Stimulated activated CD8-positive, alpha-beta memory T cell treated with anti-CD3 and anti-CD28 coated beads, Interleukin-2, amount 100 ng/mL, for 1 hour (primary cell): ENCODE measurements at places on chromosomes 2 and 18.

DNA sequence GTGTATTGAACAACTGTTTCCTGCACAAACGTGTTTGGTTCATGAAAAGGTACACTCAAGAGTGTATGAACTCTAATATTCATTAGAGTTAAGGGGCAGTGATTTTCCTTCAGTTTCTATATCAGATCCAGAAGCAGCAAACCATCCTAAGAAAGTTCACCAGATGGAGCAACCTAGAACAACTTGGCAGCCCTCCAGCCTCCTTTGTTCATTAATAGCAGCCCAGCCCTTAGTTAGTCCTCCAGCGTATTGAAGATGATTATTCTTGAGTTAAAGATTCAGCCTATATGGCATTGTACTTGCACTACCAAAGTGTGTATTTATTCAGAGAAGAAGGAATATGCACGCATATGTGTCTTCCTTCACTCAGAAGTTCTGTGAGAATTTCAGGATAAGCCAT lies 365.5 kb downstream of the SETBP1 start:
- no peak for DNase-seq

DNA sequence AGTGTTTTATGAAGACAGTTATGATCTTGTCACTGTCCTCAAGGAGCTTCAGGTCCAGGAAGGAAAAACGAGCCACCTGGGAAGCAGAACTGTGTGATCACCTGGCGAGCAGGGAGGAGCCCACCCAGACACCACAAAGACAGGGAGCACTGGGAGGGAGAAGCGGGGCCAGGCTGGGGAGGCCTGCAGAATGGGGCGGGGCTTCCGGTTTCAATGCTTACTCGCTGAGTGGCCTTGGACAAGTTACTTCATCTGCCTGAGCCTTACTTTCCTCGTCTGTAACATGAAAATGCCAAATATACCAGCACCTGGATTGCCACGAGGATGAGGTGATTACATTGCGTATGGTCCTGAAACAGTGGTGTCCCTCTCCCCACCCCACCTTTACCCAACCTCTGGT lies 227.5 kb downstream of the ANKRD30B start:
- no peak for DNase-seq

DNA sequence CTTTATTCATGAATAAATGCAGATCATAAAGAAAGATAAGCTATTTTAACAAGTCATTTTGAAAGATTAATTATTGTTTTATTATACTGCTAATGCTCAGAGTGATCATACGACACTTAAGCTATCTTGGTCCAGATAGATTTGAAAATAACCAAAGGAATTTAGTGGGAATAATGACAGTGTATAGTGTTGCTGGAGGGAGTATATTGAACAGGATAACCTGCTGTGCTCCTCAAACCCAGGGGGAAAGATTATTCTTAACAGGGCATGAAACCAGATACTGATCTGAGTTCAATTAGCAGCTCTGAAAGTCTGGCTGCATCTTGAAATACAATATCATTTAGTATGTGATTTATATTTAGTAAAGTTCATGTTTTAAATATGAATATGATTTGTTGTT lies 216.3 kb upstream of the ITGA4 start:
- no peak for DNase-seq

DNA sequence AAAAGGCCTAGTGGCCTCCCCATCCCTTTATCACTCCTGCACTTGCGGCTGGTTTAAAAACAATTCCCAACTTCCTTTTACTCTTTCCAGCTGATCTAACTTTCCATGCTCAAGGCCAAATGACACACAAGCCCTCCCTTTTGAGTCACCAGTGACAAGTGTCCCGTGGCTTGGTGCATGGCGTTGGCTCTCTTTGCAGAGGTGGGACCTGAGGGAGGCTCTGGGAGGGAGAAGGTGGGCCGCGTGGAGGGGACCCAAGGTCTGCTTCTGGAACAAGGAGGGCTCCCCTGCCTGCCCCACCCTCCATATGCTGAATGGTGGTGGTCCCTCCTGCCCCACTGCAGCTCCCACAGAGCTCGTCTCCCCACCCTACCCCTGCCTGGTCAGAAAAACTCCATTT lies 30.8 kb upstream of the HPCAL1 start:
- DNase-seq, result no peak

DNA sequence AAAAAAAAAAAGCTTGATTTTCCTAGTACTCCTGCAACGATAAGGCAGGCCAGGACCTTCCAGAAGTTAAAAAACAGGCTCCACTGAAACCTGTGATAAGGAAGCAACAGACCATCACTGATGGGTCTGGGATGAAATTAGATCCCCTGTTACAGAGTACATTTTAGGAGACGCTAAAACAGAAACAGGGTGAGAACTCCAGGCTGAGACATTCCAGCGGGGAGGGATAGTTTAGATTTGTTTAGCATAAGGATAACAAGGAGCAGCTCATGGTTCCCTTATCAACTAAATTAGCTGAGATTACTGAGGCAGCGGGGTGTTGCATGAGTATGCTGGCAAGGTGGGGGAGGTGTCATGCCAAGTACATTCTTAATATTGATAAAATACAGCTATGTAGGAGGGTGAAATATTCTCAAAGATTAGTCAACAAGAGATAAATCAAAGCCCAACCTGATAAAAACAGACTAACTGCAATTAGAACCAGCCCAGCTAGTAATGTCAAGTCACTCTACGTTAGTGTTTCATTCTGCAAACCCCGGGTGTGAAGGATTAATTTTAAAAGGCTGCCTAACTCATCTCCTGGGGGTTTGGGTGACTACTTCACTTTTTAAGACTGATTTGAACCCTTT lies 75.0 kb upstream of the BZW1 start:
- DNase-seq, result no peak

DNA sequence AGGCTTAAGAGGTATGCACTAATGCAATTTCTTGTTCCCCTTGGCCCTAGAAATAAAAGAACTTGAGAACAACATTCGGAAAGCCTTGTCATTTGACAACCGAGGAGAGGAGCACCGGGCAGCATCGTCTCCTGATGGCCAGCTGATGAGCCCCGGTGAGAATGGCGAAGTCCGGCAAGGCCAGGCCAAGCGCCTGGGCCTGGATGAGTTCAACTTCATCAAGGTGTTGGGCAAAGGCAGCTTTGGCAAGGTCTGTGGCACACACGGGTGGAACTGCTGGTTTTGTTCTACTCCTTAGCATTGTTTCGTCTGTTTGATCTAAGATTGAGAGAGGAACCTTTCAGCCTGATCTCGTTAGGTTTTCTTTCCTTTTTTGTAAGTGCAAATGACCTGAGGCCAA lies 289.8 kb upstream of the EPAS1 start:
- DNase-seq, result no peak

DNA sequence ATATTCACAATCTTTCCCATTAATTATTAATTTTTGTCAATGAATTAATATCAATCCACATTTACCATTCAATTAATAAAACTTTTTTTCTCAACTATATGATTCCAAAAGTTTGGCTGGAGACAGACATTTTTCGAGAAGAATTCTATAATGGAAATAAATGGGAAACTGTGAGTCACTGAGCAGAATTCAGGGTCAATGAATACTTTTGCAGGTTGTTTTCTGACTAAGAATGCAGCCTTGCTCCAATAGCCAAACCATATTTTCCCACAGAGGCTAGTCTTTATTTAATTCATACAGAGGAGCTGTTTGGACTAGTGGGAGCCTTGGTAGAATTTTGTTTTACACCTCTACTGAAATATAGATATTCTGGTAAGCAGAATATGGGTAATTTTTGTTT lies 82.3 kb downstream of the ARHGAP28 start:
- DNase-seq, result no peak

- DNase-seq, result no peak
Observed at GRCh38 chr2:117330641-117331040, 483.9 kb upstream of the DDX18 start.

DNA sequence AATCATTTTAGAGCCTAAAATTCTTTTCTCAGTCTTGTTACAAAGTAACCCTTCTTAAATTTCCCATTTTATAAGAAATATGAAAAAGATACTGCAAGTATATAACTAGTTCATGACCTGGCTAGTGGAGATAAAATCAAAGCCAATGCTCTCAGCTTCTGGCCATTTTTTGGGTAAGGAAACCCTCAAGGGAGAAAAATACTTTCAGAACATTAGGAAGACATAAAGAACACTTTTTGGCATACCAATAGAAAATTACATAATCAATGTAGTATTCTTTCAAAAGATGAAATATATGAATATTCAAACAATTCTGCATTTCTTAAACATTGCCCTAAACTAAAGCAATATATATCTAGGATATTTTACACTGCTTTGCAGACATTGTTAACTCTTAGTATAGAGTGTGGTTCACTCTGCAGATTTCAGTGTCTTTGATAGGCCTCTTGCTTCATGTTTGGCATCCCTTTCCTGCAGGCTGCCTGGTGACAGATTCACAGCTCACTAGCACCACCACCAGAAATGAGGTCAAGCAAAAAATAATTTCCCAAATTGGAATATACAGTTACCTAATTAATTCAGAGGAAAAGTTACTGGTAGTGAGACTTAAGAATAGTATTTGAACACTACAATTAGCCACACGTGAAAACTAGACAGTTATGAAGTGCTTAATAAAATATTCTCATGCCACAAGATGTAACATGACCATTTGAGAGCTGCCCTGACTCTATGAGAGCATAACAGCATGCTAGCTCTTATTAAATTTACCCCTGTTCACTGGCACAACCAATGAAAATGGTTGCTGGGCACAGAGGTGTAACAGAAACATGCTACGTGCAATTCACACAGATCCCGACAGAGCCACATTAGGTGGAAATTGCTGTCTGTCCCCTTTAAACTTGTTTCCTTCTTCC lies 36.0 kb downstream of the PAIP2B start:
- DNase-seq, result no peak

- no peak for DNase-seq
Observed at GRCh38 chr2:190659553-190659952, 10.7 kb downstream of the NAB1 start.

DNA sequence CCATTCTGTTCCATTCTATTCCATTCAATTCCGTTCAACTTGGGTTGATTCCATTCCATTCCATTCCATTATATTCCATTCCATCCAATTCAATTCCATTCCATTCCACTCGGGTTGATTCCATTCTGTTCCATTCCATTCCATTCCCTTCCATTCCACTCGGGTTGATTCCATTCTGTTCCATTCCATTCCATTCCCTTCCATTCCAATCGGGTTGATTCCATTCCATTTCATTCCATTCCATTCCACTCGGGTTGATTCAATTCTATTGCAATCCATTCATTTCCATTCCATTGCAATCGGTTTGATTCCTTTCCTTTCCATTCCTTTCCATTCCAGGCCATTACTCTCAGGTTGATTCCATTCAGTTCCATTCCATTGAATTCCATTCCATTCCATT lies 1138.4 kb downstream of the RPIA start:
- DNase-seq, result no peak

GRCh38 chr2:69177785-69178636 lies 165.0 kb downstream of the ANTXR1 start:
- DNase-seq, result no peak

DNA sequence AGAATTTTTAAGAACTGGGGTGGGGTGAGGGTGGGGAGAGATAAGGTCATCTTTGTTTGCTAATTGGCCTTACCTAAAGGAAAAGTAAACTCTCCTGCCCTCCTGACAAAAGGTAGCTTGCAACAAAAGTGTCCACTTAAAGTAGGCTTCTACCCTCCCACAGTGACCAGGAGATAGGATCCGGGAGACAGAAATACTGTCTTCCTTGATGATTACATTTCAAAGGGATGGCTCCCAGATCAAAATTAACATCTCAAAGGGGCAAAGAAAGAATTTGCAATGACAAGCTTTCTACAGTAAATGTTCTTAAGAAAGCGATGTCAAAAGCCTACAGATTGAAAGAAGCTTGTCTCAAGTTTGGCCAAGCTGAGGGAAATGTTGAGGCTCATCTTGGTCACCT lies 775.3 kb downstream of the CPS1 start:
- no peak for DNase-seq

GRCh38 chr2:192535956-192536921 lies 341.5 kb upstream of the TMEFF2 start:
- no peak for DNase-seq

DNA sequence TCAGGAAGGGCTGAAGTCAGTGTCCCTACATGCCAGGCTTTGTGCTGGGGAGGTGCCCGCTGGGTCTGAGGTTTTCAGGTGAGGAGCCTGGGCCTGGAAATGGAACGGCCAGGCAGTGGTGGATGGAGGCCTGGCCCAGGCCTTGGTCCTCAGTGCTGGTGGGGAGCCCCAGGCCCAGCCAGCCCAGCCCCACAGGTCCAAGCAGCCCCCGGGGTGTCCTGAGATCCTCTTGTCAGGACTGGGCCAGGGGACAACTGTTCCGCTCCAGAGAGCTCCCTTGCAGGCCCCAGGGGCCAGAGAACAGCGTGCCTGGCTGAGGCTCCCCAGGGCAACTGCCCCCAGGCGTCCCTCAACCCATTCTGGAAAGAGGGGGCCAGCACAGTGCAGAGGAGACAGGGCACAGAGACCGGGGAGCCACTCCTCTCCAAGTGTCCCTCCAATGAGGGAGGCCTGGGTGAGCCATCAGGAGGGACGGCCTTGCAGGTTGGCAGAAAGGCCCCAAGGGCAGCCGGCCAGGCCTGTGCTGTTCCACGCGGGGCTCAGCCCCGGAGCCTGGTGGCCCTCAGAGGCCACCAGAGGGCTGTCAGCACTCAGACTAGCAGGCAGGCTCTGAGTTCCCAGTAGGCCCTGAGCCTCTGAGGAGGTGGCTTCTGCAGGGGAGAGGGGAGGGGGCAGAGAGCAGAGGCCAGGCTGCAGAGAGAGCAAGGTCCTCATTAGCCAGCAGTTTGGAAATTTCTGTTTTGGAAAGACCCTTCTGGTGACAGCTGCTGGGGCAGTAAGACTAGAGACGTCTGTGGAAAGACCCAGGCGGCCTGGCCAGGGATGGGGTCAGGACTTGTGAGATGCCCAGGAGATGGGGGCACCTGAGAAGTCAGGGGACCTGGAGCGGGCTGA lies 29.4 kb upstream of the SNED1 start:
- no peak for DNase-seq

DNA sequence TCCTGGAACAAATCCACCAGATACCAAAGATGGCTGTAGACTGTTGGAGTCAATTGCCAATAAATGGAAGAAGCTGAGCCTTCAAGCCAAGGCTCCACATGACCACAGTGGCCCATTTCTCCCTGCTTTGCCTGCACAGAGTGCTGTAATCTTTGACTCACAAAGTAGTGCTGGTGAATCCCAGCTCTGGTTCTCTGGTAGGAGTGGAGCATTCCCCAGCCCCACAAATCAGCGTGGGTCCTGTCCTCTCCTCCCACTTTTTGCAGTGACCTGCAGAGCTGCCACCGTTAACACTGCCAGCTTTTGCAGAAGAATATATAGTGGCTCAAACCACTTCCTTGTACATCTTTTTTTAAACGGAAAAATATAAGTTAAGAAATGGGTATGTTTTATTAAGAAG lies 93.9 kb downstream of the MGAT5 start:
- DNase-seq, result no peak
